Endodermal cell (in vitro differentiated cells): ENCODE measurements at places on chromosomes 12 and 14. TPM values are rescaled to one million over a fixed set of nuclear protein-coding genes. Genes with fewer than 3 reads are reported as not detected.
A peak's percentile ranks its signal among the peaks of the same experiment; 100 is the strongest.

Gene RHEBL1
- 0.56 to 3.2 TPM (median 3.2 TPM) in 3 replicates for total RNA-seq

Gene GDF3
- 60.7 and 76.0 TPM in 2 replicates for total RNA-seq

Gene POTEM
- total RNA-seq: not detected in 2 replicates

Gene PRH2
- total RNA-seq: 1.2 TPM in 1 of 2 replicates, not detected in the other

Gene AVPR1A
- not detected in 2 replicates for total RNA-seq

- DNase-seq: no peak
Measured at GRCh38 chr14:68512088-68512487, 280.8 kb downstream of the ZFP36L1 start.

GRCh38 chr12:128872303-128872702 lies 19.0 kb downstream of the GLT1D1 start:
- DNase-seq: no peak

DNA sequence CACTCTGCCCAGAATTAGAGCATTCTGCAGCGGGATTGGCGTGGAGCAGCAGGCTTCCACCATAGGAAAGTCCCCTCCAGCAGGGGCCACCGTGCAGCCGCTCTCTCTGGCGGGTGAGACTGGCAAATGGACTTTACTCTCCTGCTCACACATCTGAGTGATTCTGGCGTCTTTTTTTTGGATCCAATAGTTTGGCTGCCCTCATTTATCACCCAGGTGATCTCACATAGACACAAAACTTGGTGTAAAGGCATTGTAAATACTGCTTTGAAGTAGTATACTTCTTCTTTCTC lies 130.3 kb downstream of the TGFB3 start:
- DNase-seq: no peak

- peak; percentile 98 for DNase-seq
Measured at GRCh38 chr14:102046337-102047278, 40.2 kb downstream of the HSP90AA1 start.

DNA sequence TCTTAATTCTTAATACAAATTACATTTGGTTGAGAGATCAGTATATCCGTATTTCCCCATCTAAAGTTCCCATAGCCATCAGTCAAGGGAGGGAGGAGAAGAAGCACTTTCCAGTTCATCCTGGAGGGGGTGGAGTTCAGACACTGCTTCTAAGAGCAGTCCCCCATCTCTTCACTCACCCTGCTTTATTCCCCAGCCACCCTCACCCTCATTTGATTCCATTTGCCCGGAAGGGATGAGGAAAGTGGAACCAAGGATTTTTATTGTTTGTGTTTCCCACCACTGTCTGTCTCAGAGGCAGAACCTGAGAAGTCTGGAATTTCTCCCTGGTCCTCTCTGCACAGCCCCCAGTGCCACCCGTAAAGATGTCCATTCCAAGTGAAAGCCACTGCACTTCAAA lies 134.2 kb upstream of the HIF1A start:
- DNase-seq: no peak

DNA sequence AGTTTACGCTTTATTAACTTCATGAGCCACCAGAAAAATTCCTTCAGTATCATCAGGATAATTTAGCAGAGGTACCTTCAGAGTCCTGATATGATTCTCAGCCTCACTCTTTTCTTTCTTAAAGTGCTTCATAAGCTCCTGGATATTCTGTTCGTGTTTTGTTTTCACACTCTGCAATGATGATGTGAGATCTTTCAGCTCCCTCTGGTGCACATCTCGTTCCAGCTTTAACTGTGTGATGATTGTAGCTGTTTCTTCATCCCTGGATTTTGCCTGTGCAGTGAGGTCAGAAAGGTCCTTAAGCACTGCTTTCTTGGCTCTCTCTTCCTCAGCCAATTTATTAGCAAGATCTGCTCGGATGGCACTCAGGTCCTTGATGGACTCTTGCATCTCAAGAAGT lies 156.7 kb downstream of the CEP128 start:
- DNase-seq: no peak

DNA sequence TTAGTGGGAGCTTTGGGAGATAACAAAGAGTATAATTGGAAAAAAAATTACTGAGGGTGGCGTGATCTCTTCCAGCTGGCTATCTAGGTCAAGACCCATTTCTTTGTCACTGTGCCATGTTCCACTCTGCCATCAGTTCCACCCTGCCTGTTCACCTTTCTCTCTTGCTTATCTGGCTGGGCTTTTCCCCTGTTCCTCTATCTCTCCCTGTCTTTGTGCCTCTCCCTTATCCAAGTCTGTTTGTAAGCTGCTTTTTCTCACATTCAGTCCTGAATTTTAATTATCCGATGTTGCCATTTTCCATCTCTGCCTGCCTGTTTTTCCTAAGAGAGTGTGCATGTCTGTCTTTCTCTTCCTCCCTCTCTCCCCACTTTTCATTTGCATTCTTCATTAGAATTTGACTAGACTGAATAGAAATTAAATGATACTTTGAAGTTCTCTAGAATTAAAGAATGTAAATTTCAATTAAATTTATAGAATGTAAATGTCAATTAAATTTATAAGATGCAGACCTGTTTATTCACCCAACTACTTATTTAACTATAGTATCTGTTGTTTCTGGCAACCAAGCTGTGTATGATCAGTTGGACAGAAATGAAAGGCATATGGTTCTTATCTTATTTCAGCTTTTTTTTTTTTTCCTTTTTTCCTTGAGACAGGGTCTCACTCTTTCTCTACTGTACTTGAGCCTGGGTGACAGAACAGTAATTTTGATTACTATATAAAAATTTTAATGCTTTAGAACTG lies 40.9 kb upstream of the A2ML1 start:
- DNase-seq: peak; percentile 29

DNA sequence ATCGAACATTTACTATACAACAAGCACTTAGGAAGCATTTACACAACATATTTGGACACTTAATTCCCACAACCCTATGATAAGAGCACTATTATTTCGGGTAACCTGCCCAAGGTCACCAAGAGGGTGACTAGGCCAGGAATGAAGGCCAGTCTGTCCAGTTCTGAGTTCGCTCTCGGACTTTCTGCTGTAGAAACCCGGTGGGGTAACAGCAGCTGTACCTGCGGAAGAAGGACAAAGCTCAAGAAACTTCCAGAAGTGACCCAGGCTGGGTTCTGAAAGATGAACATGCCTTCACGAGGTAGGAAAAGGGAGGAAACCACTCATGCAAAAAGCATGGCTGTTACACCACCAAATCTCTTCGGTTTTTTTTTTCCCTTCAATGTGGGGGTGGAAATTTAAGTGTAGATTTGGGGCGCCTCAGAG lies 10.8 kb downstream of the PLA2G1B start:
- no peak for DNase-seq

GRCh38 chr12:98370976-98371375 lies 144.4 kb upstream of the TMPO start:
- DNase-seq: no peak

GRCh38 chr12:106987846-106988245 lies 900 bp upstream of the MTERF2 start:
- DNase-seq: peak; percentile 70

DNA sequence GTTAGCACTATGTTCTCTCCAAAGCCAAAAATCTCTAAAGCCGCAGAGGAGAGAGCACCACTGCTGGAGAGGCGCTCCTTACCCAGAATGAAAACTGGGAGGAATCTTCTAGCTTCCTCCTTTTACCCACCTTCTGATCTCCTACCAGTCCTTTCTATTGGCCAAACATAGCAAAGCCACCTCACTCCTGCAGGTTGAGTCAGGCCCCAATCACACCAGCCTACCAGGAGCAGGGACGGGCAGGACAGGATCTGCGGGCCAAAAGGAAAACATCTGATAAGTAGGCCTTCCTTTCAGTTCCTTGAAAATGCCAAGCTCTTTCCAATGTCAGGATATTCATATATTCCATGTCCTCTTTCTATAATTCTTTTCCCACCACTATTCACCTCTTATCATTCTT lies 197.7 kb upstream of the CNOT2 start:
- DNase-seq: no peak

- DNase-seq: peak; percentile 43
Measured at GRCh38 chr12:131347345-131347714, 363.6 kb upstream of the SFSWAP start.

DNA sequence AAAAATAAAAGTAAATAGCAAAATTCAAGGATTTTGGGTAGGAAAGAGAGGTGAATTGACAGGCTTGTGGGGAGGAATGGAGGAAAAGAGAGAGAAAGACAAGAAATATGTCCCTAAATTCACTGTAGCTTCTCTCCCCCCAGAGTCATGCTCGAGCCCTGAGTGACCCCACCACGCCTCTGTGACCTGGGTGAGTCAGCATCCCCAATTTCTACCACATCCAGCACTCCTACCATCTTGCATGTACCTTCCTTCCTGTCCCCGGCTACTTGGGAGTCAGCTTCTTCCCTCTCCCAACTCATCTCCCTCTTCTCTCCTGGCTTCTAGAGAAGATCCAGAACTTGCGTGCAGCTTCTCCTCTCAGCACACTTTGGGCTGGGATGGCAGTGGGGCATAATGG lies 9.8 kb downstream of the ZNF219 start:
- no peak for DNase-seq

DNA sequence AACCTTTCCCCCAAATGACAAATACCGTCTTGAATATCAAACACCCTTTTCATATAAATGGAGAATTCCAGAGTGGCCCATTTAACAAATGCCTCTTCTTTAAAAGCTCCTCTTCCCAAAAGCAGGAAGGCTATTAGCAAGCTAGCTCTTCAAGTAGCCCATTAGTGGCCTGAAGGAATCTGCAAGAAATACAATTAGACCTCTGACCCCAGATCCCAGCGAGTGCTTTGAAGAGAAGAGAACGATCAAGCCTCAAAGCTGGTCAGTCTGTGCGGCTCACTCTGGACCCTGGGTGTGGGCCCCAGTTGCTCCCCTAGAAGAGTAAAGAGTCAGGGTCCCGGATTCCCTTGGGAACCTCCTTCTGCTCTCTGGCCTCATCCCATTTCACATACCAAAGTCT lies 325.6 kb downstream of the NUAK1 start:
- DNase-seq: no peak

DNA sequence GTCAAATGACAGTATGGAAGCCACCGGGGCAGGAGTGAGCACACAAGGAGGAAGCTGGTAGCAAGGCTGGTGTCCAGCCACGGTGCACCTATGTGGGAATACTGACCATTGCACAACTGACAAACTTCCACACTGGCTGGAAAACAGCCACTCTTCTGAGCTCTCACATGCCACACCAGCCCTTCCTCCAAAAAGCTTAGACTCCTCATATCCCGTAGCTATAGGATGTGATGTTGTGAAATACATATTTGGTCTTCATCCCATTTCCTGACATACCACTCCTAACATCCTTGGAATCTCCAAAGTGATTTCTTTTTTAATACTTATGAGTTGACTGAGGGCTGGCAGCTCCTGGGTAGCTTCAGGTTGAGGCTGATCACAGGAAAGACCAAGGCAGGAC lies 103.6 kb downstream of the NTF3 start:
- peak; percentile 5 for DNase-seq

DNA sequence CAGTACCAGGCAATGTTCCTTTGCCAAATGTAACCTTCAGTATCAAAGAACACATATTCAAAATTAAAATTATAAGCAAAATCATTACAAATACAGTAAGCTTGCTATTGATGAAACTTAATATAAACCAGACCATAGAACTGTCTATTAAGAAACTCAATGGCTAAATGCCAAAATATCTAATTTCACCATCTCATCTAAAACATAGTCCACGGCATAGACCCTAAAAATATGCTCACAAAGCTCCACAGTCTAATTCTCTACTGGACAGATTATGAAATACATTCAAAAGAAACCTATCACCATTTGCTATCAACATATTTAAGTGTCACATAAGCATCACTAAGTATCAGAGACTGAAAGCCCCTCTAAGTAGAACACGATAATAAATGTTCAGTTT lies 25.2 kb downstream of the DUSP16 start:
- DNase-seq: no peak

DNA sequence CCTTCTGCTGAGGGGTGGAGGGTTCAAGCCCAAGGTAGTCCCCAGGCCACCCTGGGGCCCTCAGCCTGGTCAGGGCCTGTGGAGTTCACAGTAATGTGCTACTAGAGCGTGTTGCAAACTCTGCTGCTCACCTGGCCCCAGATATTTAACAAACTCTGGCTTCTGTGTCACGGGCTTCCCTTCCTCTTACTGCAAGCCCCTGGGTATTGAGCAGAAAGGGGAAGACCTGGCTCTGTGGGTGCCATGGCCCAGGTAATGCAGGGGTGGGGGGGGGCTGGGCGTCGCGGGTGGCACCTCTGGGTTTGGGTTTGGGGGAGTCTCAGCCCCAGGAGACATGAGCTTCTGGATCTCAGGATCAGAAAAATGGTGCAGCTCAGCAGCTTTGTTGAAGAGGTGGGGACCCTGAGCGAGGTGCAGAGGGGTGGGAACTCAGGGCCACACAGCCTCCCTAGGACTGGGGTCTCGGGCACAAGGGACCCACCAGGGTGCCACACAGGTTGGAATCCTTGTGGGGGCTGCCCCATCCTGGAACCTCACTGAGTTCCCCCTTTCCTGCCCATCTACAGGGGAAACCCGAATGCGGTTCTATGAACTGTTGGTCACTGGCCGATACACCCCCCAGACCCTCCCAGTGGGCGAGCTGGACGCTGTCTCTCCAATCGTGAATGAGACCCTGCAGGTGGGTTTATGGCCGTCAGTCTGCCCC lies 4.0 kb downstream of the SETD1B start:
- DNase-seq: no peak

DNA sequence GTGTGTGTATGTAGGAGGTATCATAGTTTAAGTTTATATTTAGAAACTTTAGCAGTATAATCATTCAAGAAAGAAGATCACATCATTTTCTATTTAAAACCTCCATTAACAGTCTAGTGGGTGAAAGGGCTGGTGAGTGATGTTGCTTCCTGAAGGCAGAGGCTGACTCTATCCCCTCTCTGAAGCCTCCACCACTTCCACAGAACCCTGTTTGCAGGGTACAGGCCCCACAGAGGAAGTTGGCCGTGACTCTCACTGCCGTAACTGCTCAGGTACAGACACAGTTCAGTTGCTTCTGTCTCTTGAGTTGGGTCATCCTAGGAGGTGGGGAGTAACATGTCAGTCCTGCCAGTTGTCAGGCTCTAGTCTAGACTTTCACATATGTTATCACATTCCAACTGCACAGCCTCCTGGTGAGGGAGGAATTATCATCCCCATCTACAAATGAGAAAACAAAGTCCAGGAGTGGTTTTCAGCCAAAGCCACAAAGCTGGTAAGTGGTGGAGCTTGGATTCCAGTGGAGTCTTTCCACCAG lies 31.5 kb downstream of the CFL2 start:
- no peak for DNase-seq

DNA sequence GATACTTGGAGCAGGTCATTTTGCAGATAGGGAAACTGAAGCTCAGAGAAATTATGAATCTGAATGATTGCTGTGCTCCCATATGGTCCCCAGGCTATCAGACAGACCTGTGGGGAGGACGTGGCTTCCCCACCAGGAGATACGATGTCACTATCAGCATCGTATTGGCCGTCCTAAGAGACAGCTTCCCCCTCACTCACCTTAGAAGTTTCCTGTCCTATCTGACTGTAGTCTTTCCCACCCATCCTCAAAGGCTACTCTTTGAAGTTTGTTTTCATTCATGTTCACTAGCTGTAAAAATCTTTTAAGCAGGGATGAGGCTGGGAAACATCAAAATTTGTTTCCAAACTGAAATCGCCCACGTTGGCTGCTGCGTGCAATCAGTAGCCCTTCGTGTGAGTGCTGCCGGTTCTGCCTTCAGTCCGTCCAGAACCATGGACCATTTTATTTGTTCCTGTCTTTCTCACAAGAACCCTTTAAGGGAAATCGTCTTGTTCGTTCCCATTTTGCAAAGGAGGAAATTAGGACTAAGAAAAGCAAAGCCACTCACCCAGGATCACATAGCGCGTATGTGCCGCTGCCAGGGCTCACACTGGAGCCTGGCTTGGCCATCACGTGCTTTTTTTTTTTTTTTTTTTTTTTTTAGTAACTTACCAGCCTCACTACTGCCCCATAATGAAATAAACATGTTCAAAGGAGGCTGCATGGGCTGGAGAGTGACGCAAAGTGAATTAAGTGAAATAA lies 1.0 kb upstream of the KDM2B start:
- peak; percentile 72 for DNase-seq

- DNase-seq: no peak
Measured at GRCh38 chr12:50419112-50419909, 18.6 kb downstream of the LARP4 start.
